Activated CD4-positive, alpha-beta T cell treated with anti-CD3 and anti-CD28 coated beads, Interleukin-2, Interleukin-6, amounts not matched to agents 100 ng/mL and 50 ng/mL, durations not matched to agents 16 hours and 8 hours (primary cell): ENCODE measurements at places on chromosomes 5 and 9.
A peak's percentile ranks its signal among the peaks of the same experiment; 100 is the strongest.

GRCh38 chr9:119365291-119366027, 3.8 kb downstream of the BRINP1 start:
- DNase-seq = peak; percentile 11

DNA sequence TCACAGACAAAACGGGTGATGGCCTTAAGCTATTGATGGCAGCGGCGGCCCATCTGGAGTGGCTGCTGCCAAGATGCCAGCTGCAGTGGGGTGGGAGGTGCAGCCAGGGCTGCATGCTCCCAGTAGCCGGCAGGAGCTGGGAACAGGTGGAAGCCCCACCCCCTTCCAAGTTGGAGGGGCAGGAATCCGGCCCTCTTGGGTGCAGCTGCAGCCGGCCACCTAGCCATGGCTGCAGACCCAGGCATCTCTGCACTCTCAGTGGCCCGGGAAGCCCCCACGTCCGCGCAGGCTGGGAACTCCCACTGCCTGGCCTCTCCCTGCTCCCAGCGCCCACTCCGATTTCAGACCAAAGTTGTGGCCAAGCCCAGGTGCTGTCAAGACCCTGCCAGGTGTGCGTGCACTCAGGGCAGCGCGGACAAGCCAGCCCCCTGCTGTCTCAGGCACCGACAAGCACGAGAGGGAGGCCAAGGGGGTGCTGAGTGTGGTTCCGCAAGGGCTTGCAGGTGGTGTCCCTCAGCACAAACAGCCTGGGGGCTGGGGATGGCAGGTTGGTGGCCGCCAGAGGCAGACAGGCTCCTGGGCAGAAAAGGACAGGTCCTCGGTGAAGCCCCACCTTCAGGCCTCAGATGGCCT, 115.1 kb upstream of the TSLP start:
- DNase-seq = no peak

DNA sequence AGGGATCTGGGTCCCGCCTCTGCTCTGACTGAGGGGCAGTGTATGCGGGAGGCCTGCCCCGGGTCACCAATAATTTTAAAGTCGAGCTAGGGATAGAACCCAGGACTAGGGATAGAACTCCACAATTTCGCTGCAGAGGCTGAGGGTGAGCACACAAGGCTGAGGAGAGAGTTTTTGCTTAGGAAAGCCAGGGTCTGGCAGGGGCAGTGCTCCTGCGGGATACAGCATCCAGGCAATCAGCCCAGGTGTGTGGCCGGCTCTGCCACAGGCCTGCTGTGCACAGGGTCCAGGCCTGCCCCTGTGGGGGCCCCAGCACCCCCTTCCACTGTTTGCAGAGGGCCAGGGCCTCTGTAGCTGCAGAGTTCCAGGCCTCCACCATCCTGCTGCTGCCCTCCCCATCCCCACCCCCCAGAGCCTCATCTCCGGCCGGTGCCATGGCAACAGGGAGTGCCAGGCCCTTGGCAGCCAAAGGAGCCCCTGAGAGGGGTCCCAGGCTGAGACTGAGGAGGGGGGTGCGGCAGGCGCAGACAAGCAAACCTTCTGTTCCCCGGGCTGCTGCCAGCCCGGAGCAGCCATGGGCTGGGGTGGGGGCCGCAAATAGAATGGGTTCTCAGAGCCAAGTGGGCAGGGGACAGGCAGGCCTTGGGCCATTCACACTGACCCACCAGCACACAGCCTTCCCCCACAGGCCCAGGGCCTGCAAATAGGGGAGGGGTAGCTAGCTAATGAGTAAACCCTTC, 8.6 kb downstream of the PDGFRB start:
- no peak for DNase-seq

DNA sequence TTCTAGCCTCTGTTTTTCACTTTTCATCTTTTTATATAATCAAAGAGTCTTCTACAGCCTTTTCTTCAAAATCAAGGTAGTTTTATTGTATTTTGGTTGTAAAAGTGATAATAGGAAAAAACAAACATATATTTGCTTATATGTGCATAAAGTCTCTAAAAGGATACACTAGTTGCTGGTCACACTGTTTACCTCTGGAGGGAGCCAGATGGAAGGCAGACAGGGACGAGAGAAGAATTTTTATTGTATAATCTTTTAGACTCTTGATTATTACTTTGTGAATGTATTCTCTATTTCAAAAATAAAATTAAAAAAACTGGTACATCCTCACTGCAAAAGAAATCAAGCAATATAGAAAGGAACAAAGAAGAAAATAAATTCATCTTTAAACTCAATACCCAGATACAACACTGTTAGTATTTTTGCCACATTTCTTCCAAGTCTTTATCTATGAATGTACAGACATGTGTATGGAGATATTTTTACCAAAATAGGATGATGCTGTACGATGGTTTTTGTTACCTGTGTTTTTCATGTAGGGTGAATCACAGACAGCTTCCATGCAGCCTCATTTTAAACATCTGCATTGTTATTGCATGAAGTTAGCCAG, 6.1 kb upstream of the RNF183 start:
- DNase-seq = peak; percentile 53

DNA sequence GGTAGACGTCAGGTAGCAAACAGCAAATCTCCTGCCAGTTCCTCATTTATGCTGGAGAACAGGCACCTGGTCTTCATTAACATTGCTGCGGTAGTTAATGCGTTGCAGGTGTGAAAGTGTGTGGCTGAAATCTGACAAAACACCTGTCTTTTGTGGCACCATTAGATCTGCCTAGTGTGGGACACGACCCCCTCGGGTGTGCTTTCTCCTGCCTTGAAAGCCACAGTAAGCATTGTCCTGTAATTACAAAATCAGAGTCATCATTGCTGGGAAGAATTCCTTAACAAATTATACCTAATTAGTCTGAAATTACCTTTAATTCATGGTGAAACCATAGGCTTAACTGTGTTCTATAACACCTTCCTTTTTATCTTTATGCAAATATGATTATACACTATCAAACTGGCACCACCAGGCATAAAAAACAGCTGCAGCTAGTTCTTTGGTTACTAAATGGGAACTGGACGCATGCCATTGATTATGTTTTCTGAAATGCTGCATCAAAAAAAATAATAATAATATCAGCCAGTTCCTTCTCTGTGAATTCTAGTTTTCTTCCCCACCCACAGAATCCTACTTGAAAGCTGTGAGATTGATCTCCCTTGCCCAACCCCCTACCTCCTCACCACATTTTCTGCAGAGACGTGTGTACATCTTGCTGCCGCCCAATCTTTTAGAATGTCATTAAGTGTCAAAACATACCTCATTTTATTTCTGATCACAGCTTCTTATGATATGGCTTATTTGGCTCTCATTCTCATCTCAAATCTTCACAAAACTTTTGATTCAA, 374.0 kb downstream of the NFIB start:
- no peak for DNase-seq

DNA sequence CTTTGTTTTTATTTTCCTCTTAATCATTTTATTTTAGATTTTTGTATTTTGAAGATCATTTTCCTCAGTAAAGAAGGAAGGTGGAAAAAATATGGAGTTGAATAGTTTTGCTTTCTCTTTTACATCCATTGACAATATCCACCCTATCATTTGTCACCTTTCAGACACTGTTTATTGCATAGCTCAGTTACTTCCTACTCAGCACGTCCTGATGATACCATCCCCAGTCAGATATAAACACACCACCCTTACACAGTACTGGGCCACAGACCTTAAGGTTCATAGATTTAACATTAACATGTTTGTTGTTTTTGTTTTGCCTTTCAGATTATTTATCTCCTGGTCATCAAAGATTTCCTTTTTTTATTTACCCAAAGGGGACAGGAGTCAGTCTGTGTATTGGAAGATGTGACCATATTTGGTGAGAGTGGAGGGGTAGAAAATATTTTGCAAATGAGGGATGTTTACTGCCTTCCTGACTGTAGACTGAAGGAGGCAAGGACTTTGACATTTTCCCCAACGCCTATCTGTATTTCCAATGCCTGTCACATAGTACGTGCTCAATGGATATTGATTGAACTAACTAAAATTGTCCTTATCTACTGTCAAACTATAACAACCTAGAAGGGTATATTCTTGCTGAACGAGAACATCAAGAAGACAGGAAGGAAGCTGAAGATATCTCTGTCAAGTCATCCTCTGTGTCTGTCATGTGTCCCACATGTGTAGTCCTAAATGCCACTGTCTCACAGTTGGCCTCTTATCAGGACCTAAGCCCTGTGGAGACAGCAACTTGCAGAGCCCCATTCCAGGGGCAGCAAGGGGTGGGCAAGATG, 15.6 kb downstream of the STX17 start:
- DNase-seq = no peak
